ENCODE measurements at places on chromosomes 11 and 22. TPM values are rescaled to one million over a fixed set of nuclear protein-coding genes. Genes with fewer than 3 reads are reported as not detected.

The C1QTNF4 gene
- 3.7 TPM for polyA plus RNA-seq

The TEX54 gene
- polyA plus RNA-seq: 0.76 TPM

The DNAJB7 gene
- 2.5 TPM for polyA plus RNA-seq

DNA sequence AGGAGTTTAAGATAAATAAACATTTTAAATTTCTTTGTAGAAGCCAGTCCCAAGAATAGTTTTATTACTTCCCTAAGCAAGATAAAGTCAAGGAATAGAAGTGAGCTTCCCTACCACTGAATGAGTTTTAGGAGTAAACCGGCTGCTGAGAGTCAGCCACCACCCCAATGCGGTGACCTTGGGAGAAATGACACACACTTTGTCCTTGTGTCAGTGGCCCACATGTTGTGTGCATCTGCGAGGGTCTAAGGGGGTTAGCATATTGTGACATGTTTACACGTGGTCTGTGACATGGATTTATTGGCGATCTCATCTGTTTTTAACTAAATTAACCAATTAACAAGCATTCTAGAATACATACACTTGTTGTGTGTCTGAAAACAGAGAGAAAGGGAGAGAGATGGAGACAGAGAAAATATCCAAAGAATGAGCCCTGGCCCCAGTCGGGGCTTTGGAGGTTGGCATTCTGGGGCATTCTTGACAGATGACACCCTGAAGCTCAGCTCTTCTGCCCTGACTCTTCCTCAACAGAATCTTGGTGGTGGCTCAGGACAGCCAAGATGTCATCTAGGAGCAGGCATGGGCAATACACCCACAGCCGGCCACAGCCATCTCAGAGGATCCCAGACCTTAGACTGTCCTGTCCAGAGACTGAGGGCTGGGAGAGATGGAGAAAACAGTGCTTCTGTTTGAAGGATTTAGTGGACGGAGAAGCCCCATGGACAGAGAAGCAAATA lies 29.7 kb upstream of the TMPRSS4 start:
- no peak overlapping the region for H3K27ac ChIP-seq
- DNase-seq: no peak
- H3K4me3 ChIP-seq: no peak overlapping the region
- H3K27me3 ChIP-seq: peaks cover 2% of the 10 kb centered on the region

- no peaks in the 10 kb centered on the region for H3K4me1 ChIP-seq
- no peak overlapping the region for H3K27ac ChIP-seq
- DNase-seq: no peak
- no peaks in the 10 kb centered on the region for H3K36me3 ChIP-seq
Measured at GRCh38 chr11:102846292-102846691, 2.9 kb upstream of the MMP3 start.

DNA sequence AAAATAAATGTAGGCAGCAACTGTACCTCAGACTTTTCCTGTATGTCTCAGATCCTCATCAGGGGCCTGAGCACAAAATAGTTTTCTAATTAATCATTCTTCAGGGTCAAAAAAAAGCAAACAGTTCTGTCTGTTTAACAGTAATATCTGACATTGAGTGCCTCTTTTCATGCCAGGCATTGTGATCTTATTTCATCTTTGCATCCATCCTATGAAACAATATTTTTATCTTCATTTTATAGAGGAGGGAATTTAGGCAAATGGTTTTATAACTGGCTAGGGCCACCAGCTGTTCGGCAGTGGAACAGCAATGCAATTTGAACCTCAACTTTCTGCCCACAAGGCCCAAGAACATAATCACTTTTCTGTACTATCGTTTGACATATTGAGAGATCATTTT lies 145.6 kb downstream of the WNT7B start:
- H3K36me3 ChIP-seq: peaks cover 11% of the 10 kb centered on the region
- no peak overlapping the region for H3K27ac ChIP-seq
- H3K4me3 ChIP-seq: no peak overlapping the region
- no peak for DNase-seq
- H3K4me1 ChIP-seq: no peaks in the 10 kb centered on the region
- no peaks in the 10 kb centered on the region for H3K27me3 ChIP-seq

DNA sequence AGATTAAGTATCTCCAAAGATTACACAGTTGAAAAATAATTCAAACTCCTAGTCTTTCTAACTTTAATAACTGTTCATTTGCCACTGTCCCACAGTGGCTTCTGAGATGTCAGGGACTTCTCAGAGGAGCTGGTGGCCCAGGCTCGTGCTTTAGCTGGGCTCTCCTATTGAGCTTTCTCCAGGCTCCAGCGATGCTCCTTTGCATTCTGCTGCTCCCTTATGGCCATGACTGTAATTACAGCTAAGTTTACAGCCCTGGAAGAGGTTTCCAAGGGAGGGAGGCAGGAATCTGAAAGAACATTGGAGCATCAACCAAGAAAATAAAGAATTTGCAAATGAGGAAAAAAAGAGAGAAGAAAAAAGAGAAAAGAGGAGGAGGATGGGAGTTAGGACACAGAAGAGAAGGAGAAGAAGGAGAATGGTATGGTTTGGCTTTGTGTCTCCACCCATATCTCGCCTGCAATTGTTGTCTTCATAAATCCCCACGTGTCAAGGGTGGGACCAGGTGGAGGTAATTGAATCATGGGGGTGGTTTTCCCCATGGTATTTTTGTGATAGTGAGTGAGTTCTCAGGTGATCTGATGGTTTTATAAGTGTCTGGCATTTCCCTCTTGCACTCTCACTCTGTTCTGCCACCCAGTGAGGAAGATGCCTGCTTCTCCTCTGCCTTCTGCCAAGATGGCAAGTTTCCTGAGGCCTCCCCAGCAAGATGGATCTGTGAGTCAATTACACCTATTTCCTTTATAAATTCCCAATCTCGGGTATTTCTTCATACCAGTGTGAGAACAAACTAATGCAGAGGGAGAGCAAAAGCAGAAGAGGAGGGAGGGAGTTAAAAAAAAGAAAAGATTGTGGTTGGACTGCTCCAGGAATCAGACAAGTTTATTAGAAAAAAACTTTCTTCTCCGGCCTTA lies 857.0 kb downstream of the KCNA4 start:
- H3K4me1 ChIP-seq: no peaks in the 10 kb centered on the region
- no peak overlapping the region for H3K27ac ChIP-seq
- H3K36me3 ChIP-seq: no peaks in the 10 kb centered on the region
- H3K27me3 ChIP-seq: no peaks in the 10 kb centered on the region
- peak; percentile 25 for DNase-seq

Data from large intestine (tissue), 12 donors.